ENCODE measurements at places on chromosomes 16 and 17.

- no peak for DNase-seq
These were observed 692.5 kb downstream of the TOX3 start for GRCh38 chr16:51854401-51854951.

DNA sequence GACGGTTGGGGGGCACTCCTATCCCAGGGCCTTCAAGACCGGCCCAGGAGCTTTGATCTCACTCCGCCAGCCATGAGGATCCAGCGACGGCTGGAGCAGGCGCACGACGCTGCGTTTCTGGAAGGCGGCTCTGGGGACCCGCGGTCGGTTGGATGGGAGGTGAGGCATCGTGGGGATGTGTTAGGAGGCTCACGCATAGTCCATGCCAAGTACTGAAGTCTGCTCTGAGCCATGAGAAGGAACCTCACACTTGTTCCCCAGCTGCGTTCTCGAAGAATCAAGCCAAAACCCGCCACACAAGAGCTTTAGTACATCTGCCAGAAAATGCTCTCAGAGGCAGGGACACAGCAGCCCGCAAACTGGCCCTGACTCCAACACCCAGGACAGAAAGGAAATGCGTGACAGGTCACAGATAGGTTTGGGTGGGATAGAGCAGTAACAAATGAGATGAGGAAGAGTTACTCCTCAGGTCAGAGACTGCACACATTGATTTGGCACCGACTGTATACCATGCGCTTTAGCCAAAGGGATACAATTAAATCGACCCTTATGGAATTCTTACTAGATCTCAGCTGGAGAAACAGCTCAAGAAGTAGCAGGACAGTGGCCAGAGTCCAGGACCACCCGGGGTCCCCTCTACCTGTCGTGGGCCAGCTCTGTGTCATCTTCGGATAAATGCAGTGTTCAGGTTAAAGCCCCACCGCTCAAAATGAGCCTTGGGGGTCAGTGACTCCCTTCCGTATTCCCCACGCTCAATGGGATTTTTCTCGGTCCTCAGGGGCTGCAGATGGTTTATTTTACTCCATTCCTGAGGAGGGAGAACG, 6.7 kb upstream of the GSG1L start:
- peak; percentile 9 for DNase-seq

- DNase-seq, result peak; percentile 29
These were observed 26.0 kb upstream of the PRKCA start for GRCh38 chr17:66276328-66276937.

GRCh38 chr16:20611350-20611902, 35.3 kb upstream of the ACSM2B start:
- DNase-seq, result no peak

GRCh38 chr17:76820561-76820960, 47.6 kb upstream of the MGAT5B start:
- no peak for DNase-seq

DNA sequence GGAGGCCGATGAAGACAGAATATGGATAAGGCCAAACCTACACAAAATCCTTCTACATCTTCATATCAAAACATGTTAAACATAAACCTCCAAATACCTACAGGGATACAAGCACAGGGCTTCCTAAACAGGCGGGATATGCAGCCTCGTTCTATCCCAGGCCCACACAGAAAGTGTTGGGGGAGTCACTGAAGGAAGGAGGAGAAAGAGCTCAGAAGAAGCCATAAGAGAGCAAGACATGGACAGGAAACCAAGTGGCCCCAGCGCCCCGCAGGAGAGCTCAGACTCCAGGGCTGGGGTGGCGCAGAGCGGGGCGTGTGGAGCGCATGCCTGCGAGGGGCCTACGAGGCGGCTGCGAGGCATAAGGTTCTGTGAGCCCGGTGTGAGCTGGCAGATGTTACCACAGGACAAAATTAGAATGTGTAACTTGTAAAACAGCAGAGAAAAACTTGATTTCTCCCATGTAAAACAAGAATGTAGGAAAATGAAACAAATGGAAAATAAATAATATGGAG, 11.0 kb upstream of the FASN start:
- DNase-seq, result no peak

DNA sequence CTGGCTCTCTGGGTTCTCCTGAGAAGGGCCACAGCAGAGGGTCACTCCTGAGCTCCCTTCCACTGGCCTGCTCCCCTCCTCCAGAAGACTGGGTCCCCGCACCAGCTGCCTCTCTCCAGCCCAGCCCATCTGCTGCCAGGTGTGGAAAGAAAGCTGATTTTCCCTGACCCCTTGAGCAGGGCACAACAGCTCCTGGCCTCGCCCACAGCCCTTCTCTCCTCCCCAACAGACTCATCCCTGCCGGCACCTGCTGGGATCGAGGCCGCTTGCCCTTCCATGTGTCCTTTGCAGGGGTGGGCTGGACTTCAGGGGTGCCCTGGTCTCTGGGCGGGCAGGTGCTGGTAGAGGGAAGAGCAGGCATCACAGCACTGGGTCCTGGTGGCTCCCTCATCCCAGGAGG, 4.8 kb upstream of the SMIM5 start:
- no peak for DNase-seq

- DNase-seq, result no peak
These were observed 6.8 kb downstream of the ZG16B start for GRCh38 chr16:2836646-2837508.

DNA sequence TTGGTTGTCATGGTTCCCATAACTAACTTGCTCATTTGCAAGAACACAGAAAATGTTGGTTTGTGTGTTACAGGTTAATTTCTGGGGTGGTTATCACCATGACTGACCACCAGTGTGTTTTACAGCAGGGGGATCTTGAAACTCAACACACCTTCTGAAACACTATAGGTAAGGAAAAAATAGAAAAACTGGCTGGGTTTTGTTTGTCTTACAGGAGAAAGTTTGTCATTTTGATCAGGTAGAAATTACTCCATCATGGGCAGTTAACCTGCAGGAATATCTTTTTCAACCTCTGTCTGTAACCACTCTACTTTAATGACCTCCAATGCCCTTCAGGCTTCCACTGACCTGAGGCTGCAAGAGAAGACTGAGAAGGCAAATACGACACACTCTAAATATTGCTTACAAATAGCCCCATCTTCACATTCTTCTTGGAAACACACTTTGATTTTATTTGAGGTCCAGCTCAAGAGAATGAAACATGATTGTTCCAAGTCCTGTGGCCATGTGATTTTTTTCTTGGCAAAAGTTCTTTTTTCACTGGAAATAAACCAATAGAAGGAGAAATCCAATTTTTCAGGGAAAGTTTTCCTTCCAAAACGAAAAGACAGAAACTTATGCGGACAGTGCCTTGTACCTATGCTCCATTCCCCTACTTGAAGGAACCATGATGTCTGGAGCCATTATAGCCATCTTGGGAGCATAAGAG, 428.7 kb upstream of the SALL1 start:
- DNase-seq, result no peak

DNA sequence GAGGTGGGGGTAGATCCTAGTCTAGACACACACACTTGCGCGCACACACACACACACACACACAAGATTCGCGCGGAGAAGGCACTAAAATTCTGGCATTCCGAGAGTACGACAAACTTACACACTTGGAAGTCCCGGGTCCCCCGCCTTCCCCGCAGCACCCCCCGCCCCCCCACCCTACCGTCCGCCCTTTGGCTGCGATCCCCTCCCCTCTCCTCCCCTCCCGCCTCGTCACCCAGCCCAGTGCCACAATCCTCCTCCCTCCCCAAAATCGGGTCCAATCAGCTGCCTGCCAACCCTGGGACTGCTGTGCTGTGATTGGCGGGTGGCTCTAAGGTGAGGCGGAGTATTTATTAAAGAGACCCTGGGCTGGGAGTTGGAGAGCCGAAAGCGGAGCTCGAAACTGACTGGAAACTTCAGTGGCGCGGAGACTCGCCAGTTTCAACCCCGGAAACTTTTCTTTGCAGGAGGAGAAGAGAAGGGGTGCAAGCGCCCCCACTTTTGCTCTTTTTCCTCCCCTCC, at the start of gene SOX9:
SOX9 (plus strand) TSS at position 379 of the 522 bp plus-strand sequence. CDS start 372 bp downstream, outside the sequence.
- DNase-seq, result peak; percentile 97

DNA sequence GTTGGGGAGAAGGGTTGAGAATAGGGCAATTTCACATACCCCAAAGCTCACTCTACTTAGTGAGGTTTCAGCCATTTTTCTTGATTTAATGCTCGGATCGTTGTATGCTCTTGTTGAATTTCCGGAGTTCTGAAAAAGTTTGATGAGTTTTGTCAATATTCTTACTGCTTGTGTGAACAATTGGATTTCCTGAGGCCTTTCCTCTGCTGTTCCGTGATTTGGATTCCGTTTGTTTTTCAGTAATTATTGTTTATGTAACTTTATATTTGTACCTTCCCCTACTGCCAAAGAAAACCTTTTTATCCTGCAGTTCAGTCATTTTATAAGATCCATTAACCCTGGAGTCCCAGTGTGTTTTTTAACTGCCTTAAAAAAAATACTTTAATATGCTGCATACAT, 62.9 kb downstream of the PHKB start:
- DNase-seq, result no peak

Data from fibroblast of lung (primary cell).